ENCODE measurements at places on chromosomes 13 and 19. TPM values are rescaled to one million over a fixed set of nuclear protein-coding genes. Genes with fewer than 3 reads are reported as not detected.

GRCh38 chr13:20121159-20121525, 39.7 kb downstream of the GJA3 start:
- no peak overlapping the region for H3K4me3 ChIP-seq
- H3K36me3 ChIP-seq: no peaks in the 10 kb centered on the region
- no peak for DNase-seq
- H3K27me3 ChIP-seq: no peaks in the 10 kb centered on the region
- peaks cover 3% of the 10 kb centered on the region for H3K4me1 ChIP-seq

GRCh38 chr13:102970542-102970941, 95.7 kb downstream of the SLC10A2 start:
- H3K27me3 ChIP-seq: no peaks in the 10 kb centered on the region
- no peak for DNase-seq
- H3K4me1 ChIP-seq: no peaks in the 10 kb centered on the region

Gene ZNF575
- total RNA-seq: not detected

GRCh38 chr13:24168979-24169378, 8.5 kb downstream of the SPATA13 start:
- no peak for DNase-seq
- no peak overlapping the region for H3K27ac ChIP-seq
- no peak overlapping the region for H3K4me3 ChIP-seq
- peaks cover 19% of the 10 kb centered on the region for H3K36me3 ChIP-seq

- no peak overlapping the region for H3K4me3 ChIP-seq
- no peaks in the 10 kb centered on the region for H3K27me3 ChIP-seq
- H3K27ac ChIP-seq: no peak overlapping the region
- peaks cover 23% of the 10 kb centered on the region for H3K36me3 ChIP-seq
These were observed 162.2 kb downstream of the KDM4B start for GRCh38 chr19:5131031-5131505.

Measured in H9 (cell line).